ENCODE measurements at places on chromosomes 12 and 14. TPM values are rescaled to one million over a fixed set of nuclear protein-coding genes. Genes with fewer than 3 reads are reported as not detected.
A peak's percentile ranks its signal among the peaks of the same experiment; 100 is the strongest.

GRCh38 chr12:57816001-57816854, 2.3 kb downstream of the AVIL start:
- no peak for DNase-seq

- no peak for DNase-seq
Observed at GRCh38 chr12:1445807-1446206, 148.6 kb downstream of the FBXL14 start.

DNA sequence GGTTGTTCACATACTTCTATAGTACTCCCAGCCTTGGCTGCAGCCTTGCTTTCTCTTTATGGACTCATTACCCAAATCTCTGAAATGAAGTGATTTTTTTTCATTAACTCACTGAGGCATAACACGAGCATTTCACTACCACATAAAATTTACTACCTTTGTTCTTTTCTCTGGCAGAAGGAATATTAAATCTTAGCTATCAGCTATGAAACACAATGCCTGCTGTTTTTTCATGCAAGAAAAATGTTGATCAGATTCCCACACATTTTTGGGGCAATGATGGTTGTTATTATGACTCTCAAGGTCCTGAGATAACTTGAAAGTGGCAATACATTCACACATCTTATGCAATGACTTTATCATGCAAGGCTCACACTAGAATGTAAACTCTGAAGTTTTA, 225.3 kb upstream of the ATP2B1 start:
- DNase-seq, result no peak

DNA sequence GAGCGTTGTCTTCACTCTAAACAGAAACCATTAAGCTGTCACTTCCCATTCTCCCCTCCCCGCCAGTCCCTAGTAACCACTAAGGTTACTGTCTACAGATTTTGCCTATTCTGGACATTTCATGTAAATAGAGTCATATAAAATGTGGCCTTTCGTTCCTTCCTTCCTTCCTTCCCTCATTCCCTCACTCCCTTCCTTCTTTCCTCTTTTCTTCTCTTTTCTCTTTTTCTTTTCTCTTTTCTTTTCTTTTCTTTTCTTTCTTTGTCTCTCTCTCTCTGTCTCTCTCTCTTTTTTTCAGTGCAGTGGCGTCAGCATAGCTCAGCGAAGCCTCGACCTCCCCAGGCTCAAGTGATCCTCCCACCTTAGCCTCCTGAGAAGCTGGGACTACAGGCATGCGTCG, 37.8 kb downstream of the HCAR2 start:
- DNase-seq, result no peak

PLCZ1 gene
- total RNA-seq, result not detected

DNA sequence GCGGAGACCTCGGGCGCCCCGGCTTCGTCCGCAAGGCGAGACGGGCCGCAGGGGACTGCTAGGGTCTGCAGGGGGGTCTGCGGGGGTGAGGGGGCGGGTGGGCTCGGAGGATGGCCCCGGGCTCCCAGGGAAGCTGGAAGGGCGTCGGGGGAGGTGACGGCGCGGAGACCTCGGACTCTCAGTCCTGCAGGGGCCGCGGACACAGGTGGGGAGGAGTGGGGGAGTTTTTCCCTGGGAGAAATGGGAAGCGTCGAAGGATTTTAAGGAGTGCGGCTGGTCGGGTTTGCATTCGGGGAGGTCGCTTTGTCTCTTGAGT, 25.9 kb downstream of the ZBTB42 start:
- DNase-seq, result no peak

DNA sequence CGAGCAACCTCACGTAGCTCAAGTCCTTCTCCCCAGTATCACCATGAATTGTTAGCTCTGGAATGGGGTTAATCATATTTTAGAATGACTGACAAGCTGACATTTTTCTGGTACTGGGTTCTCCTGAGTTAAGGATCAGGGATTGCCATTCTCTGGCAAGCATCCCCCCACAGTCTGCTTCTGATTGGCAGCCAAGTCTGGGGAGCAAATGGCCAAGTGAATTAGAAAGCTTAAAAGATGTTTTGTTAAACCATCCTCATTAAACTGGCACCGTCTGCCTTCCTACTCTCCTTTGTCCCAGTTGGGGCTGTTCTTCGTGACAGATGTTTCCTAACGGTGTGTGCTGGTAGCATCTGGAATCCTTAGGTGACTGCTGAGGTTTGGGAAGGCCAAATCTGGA, 17.2 kb upstream of the CISTR start:
- DNase-seq, result no peak

DNA sequence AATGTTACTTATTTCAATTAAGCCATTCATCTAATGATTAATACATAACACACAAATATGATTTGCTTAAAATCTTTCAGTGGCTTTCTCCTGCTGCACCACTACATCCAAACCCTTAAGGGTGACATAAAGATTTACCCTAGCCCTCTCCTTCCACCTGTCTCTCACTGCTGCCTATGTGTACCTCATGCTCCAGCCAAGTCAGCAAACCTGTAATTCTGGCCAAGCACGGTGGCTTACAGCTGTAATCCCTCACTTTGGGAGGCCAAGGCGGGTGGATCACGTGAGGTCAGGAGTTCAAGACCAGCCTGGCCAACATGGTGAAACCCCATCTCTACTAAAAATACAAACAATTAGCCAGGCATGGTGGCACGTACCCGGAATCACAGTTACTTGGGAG, 31.7 kb upstream of the CERS5 start:
- no peak for DNase-seq

DNA sequence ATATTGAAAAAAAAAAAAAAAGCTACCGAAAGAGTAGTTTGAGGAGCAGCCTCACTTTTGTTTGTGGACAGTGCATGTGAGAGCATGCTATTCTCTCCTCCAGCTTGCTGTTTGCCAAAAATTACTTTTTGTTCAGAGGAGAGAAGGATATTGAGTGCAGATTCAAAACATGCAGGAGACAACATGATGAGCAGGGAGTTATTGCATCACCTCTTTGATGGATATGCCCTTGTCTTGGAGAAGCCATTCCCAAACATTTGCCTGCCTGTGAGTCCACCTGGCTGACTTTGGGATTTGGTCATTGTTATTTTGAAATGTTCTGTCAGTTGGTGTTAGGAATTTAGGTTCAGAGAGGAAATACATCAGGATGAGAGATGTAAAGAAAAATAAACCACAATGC, 2.4 kb downstream of the C12orf75 start:
- peak; percentile 16 for DNase-seq

DNA sequence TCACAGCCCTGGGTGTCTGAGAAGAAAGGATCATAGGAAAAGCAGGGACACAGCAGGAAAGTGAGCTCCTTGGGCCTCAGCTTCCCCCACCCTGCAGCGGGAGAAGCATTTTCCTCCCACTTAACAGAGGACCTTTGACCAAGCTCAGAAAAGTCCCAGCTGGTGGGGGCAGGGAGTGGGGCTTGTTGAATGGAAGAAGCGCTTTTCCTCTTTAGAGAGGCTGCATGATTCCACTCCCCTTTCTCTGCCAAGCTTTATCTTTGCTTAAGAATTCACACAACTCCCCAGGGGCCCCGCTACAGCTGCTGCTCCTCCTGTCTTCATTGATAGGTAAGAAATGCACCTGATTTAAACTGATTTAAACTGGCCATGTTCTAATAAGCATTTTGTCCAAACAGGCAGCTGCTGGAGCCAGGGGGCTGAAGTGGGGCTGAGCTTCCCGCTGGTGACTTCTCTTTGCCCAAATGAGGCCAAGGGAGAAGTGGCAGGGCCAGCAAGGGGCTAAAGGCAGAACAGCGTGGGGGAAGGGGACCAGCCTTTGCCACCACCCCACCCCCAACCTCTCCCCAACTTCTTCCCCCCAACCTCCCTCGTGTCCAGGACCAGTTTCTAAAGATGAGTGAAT, 1.7 kb upstream of the PAPLN start:
- DNase-seq, result no peak

- no peak for DNase-seq
Observed at GRCh38 chr12:120842595-120842994, 61.6 kb downstream of the SPPL3 start.

MGP gene
- not detected for total RNA-seq

SMCO2 gene
- total RNA-seq, result not detected
